ENCODE measurements at places on chromosomes 5 and 9.

GRCh38 chr9:93303806-93304573 lies 120.1 kb downstream of the WNK2 start:
- DNase-seq, result no peak

- no peak for DNase-seq
Observed at GRCh38 chr9:109812818-109813281, 32.9 kb downstream of the PALM2AKAP2 start.

GRCh38 chr5:154630410-154630809 lies 124.8 kb upstream of the LARP1 start:
- no peak for DNase-seq

DNA sequence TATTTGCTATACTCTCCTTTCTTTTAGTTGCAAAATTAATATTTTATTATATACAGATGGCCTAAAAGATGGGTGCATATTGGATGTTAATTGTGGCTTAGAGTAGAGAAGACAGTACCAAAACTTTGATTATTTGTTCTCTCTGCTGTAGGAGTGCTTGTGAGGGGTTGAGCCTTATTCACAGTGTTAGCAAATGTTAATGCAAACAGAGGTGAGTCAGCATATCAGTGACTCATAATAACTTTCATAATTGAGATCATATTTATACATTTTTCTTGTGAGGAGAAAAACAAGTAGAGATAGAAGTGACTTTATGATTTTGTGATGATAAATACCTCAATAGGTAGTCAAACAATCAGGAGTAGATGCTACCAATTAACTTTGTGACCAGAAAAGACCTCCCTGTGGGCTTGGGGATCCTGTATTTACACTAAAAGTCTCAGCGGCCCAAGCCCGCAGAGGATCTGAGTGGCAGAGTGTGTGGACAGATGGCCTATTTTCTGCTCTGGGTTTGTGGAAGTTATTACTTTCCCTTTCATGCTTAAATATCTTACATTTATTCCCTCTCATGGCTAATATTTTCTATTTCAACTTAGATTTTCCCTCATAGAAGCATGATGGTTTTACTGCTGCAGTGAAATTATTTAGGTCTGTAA lies 226.5 kb downstream of the TAF11L14 start:
- DNase-seq, result no peak

DNA sequence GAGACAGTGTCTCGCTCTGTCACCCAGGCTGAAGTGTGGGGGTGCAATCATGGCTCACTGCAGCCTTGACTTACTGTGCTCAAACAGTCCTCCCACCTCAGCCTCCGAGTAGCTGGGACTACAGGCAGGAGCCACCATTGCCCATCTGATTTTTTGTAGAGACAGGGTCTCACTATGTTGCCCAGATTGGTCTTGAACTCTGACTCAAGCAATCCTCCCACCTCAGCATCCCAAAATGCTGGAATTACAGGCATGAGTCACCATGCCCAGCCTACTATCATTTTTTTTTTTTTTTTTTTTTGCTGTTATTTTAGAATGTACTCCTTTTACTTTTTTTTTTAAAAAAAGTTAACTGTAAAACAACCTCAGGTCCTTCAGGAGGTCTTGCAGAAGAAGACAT lies 449.0 kb downstream of the CCDC171 start:
- no peak for DNase-seq

DNA sequence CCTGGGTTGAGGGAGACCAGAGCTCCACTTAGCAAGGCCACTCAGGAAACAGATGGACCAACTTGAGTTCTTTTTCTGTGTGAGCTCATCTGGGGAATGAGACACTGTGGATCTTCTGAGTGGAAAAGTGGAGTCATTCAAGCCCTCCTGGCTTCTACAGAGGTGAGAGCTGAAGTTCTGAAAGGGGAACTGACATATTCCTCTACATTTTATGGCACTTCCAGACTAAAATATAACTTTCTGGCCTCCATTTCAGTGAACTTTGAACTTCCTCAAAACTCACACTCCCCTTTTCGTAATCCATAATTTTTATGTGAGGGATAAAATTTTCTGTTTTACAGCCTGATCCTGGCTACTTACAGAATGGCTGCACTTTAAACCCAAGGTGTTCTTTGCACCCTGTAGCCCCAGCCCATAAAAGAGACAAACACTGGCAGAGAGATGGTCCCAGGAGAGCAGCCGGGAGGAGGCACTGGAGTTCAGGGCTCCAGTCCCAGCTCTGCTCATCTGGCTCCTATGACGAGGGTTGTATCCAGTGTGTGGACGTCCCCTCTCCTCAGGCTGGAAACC lies 10.8 kb downstream of the SPAAR start:
- DNase-seq, result no peak

DNA sequence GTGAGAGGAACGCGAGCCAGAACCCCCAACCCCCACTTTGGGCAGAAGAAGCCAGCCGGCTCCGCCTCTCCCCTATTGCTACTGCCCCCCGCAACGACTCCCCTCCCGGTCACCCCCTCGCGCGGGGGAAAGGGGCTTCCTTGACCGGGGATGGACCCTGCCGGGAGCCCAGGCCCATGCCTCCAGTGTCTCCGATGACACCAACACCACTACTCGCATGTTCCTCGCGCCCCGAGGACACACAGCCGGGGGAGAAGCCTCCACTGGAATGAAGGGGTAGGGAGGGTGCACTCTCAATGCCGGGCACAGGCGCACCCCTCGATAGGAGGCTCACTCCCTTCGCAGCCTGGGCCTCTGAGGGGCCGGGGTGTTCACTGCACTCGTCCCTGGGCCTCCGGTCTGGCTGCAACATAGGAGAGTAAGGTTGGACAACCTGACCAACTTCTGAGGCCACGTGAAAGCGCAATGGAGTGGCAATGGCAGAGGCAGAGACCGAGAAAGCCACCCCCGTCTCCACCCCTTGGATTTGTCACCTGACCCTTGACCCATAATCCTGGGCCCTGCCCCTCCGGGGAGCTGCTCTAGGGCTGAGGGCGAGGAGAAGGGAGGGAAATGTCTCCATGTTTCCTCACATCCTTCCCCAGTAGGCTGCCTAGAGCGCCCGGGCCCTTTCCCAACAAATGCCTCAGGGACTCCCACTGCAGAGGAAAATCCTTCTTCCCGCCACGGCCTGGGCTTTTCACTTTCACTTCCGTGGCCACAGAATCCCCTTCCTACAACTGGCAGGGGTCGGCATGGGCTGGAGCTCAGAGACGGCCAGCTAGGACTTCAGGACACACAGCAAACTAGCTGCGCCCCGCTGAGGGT lies 1.1 kb upstream of the CNTFR start:
- DNase-seq, result peak; percentile 16

- DNase-seq, result no peak
Observed at GRCh38 chr5:123964884-123965283, 452.9 kb downstream of the CSNK1G3 start.

GRCh38 chr9:70574151-70574837 lies 159.8 kb upstream of the KLF9 start:
- no peak for DNase-seq

DNA sequence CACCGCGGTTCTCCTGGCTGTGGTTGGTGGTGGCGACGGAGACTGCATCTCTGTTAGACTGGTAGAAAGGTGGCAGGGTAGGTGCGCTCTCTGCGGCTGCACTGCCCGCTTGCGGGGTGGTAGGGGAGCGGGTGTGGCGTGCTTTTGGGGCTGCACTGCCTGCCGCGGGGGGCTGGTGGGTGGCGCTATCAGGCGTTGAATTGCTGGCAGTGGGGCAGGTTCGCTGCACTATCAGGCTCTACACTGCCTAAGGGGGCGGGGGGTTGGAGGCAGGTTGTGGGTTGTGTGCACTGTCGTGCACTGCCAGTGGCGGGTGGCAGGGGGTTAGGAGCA lies 21.0 kb upstream of the TRIM52 start:
- no peak for DNase-seq

DNA sequence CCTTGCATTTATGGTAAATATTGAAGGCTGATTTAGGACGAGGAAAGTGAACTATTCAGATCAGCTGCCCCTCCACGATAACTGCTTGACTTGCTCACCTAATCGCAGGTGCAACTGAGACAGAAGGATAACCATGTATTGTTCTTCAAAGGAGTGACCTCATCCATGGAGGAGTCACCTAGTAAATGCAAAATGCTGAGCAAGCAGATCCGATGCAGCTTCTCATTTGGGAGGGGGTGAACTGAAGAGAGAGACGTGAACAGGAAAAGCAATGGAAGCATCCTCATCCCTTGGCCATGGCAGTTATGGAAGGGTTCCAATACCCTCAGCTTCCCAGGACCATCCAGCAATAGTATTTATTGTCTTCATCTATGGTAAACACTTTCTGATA lies 47.5 kb downstream of the RASGRF2 start:
- DNase-seq, result no peak

- DNase-seq, result no peak
Observed at GRCh38 chr9:134306636-134307600, 19.3 kb upstream of the RXRA start.

DNA sequence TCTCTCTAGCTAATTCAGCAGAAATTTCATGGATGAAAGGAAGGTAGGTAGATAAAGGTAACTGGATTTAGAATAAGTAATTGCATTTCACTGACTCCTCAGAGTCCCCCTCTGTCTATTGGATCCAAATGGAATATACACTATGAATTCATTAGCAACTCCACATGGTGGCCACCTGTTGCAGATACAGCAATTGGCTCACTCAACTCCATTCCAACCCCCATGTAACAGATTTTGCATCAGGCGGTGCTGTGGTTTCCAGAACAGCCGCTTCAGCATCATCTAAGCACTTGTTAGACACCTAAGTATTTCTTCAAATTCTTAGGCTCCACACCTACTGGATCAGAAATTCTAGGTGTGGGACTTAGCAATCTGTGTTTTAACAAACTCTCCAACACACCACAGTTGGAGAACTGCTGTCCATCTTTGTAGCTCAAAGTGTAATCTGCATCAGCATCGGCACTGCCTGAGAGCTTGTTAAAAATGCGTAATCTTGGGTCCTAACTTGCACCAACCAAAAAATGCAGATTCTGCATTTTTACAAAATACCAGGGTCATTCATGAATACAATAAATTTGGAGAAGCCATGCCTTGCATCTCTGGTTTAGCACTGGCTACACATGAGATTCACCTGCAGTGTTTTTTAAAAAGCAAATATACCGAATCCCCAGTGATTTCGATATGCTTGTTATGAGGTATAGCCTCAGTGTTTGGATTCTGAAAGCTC lies 413.8 kb upstream of the CD180 start:
- DNase-seq, result no peak

DNA sequence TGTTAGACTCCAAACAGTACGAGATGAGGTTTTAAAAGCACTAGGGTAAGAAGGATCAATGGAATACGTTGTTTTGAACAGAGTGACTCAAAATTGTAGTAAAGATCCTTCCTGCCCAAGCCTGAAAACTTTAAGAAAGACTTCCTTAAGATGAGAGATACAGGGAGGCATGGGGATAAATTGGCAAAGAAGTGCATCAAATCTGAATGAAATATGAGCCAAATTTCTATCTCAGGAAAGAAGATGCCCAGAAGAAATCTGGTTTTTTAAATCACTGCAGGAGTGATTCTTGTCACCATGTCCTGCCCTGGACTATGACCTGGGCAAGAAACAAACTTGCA lies 14.9 kb downstream of the FCN2 start:
- no peak for DNase-seq

GRCh38 chr5:96478983-96479382 lies 45.9 kb upstream of the PCSK1 start:
- no peak for DNase-seq

- no peak for DNase-seq
Observed at GRCh38 chr5:171580502-171581265, 161.2 kb downstream of the FGF18 start.

- DNase-seq, result no peak
Observed at GRCh38 chr5:160042671-160043070, 33.7 kb downstream of the TTC1 start.

GRCh38 chr5:87867281-87867680 lies 401.4 kb downstream of the TMEM161B start:
- DNase-seq, result no peak

DNA sequence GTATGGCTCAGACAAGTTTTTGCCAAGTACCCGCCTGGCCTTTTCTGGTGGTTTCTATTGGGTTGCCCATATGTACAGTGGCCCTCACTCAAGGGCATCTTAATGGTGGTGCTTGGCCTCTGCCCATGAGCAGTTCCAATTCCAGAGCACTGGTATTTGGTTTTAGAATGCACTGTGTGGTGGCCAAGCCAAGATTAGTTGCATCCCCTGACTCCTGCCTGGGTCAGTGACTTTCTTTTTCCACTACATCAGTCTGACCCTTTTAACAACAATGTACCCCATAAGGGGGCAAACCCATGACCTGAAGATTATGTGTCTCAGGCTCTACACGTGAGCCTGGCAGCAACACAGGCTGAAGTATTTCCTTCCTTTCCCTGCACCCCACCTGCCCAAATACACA lies 34.2 kb downstream of the NPR3 start:
- DNase-seq, result no peak

DNA sequence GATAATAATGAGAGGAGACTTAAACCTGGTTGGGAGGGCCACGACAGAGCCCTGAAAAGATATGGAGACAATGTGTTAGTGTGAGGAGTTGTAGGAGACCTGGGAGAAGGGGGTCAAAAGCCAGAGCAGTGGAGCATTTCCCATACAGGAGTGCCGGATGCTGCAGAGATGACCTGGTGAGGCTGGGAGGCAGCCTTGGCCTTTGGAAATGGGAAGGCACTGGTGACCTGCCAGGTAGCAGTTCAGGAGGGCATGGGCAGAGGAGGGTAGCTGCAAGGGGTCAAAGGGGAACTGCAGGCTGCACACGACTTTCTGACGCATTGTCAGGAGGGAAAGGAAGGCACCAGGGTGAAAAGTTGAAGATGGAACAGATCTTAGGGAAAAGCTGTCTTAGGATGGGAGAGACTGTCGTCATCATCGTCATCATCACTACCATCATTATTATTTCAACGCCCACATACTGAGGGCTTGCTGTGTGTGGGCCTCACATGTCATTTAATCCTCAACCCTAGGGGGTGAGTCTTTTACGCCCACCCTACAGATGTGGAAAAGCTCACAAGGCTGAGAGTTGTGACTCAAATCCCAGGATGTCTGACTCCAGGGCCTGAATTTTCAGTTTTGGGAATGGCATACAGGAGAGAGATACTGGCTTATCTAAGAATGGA lies 13.3 kb downstream of the ARAP3 start:
- DNase-seq, result no peak

DNA sequence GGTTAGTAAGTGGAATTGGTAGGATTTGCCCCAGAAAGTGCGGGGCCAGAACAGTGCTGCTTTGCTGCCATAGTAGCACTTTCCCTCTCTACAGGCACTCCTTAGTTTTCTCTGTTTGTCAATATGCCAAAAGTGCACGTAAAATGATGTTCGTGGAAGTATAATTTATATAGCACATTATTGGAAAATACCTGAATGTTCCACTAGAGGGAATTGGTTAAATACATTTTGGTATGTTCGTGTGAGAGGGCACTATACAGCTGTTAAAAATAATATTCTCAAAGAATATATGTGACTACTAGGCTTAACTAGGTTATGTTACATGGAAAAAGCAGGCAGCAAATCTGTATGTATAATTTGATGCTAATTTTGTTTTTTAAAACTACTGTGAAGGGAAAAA lies 184.0 kb upstream of the GDNF start:
- no peak for DNase-seq

- DNase-seq, result no peak
Observed at GRCh38 chr5:158911693-158912363, 187.9 kb downstream of the EBF1 start.

- peak; percentile 82 for DNase-seq
Observed at GRCh38 chr9:35748858-35749514, at the start of the genes GBA2 and RGP1. Gene GBA2 (minus strand): TSS chr9:35749228. CDS start chr9:35748704, 524 bp downstream. Gene RGP1 (plus strand): TSS chr9:35749287. CDS start chr9:35749756, 469 bp downstream.
